ENCODE measurements at places on chromosomes 2 and 18.

DNA sequence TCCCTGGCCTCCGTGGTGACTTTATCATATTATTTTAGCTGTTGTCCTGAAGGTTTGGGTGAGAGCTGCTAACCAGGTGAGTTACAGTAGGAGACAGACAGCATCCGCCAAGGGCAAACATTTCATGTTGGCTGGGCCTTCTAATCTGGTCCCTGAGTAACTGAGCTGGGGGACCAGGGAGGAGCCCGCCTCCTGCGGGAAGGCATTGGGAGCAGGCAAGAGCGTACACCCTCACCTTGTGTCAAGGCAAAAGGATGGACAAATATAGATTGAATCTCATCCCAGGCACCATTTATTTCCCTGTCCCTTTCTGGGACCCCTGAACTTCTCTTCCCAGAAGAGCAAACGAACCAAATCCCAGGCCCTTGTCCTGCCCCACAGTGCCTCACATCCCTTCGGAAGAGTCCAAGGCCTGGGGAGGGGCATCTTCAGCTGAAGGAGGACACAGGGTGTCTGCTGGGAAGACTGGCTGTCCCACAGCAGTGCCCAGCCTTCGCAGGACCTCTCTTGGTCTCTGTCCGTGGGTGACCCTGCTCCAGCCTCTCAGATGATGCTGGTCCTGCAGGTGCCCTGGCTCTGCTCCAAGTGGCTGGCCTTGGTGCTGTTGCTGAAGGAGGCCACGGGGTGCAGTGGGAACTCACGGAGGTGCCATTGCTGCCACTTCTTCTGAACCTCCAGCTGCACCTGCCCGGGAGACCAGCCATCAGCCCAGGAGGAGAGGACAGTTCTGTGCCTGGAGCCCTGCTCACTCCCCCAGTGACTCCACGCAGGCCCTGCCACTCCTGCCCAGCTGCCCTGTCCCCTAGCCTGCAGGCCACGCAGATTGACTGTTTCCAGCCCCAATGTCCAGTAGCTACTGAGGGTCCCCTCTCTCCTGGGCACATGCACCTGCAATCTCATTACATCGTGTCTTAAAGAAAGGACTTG, 8.2 kb downstream of the TMEM37 start:
- no peak for ATAC-seq

DNA sequence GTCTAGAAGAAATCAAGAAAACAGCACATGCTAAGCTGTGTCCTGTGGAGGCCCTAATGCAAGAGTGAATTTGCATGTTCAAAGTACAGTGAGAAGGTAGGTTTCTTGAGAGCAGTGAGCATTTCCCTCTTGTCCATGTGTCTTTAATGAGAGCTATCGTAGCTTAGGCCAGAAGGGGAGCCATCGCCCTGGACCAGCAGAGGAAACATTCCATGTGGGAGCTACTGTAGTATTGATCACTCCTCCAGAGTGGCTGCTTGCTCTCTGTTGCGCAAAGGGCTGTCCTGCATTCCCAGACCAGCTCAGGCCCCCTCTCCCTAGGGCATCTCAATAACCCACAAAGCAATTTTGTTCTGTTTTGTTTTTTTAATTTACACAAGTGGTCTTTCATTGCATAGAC, 950.1 kb downstream of the CNTNAP5 start:
- no peak for ATAC-seq

DNA sequence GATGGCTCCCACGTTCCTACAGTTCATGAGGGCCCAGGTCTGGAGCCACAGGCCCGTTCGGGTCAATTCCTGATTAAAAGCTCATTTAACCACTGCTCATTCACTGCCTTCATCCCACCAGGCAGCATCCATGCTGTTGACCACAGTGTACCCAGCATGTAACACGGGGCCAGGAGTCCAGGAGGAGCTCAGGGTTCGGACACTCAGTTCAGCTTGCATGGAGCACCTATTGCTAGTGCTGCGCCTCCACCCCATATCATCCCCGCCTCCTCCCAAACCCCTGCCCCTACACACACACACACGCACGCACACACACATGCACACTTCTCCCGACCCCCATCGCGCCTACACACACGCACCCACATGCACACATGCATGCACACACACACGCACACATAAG, 72.9 kb upstream of the SNTG2 start:
- no peak for ATAC-seq

GRCh38 chr2:135775420-135775819, 33.8 kb downstream of the UBXN4 start:
- no peak for ATAC-seq

DNA sequence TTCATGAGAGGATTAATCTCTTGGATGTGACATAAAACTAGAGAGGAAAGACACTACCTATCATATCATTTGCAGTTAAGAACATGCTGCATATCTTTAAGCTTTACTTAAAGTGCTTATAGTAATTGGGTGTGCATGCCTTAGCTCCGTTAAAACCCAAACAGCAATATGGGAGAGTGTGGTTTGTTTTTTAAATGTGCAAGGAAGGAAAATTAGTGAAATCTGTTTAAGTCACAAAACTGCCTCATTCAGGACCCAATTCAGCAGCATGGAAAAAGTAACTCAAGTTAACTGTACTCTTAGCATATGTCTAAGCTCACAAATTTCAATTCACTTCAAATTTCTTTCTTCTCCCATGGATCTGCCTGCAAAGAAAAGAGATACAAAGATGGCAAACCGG, 182.2 kb downstream of the ARHGAP15 start:
- no peak for ATAC-seq

GRCh38 chr2:183267148-183267827, 143.0 kb downstream of the NUP35 start:
- ATAC-seq: no peak

DNA sequence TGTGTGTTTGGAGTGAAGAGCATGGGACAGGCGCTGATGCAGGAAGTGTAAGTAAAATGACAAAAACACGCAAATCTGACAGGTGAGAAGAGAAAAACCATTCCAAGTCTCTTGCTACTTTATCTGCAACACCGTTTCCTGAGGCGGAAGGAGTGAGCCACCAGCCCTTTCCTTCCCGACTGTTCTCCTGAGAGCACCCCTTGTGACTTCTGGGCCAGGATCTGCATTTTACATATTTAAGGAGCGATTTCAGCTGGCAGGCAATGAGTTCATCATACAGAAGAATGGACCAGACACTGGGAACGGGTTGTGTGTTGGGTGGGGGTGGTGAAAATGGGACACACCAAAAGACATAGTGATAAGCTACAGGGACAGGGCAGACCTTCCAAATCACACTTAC, 277.3 kb downstream of the TGIF1 start:
- no peak for ATAC-seq

GRCh38 chr2:5703166-5703565, 11.0 kb downstream of the SOX11 start:
- no peak for ATAC-seq

DNA sequence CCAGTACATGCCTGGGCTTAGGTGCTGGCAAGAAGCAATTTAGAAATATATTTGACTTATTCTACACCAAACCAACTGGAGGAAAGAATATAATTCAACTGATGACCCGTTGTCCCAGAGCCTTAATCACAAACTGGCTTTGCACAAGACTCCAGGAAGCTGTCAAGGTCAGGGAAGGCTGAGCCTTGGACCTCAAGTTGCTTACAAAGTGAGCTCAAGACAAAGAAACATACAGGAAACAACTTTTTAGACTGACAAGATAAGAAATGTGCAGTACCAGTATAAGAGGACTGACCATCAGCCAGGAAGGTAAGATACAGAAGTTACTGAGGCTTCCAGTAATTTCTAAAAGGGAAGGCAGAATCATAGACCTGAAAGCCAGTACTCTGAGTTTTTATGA, 35.0 kb upstream of the GPR55 start:
- no peak for ATAC-seq

GRCh38 chr18:76844742-76845477, 22.6 kb downstream of the ZNF236 start:
- no peak for ATAC-seq

DNA sequence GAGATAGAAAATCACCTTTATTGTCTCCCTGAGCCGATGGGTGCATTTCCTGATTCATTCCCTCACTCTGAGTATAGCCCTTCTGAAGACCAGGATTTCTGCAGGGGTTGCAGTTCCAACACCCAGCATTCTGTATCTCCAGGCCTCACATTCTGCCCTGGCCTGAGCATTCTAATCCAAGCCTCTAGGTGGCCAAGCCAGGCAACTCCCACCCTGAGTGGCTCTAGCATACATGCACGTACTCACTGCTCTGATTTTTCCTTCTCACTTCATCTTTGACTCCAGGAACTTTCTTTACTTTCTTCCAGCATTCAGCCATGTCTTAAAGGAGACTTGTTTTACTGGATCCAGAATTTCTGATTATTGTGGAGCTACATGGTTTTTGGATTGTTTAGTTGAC, 100.7 kb upstream of the STK39 start:
- peak; percentile 80 for ATAC-seq

DNA sequence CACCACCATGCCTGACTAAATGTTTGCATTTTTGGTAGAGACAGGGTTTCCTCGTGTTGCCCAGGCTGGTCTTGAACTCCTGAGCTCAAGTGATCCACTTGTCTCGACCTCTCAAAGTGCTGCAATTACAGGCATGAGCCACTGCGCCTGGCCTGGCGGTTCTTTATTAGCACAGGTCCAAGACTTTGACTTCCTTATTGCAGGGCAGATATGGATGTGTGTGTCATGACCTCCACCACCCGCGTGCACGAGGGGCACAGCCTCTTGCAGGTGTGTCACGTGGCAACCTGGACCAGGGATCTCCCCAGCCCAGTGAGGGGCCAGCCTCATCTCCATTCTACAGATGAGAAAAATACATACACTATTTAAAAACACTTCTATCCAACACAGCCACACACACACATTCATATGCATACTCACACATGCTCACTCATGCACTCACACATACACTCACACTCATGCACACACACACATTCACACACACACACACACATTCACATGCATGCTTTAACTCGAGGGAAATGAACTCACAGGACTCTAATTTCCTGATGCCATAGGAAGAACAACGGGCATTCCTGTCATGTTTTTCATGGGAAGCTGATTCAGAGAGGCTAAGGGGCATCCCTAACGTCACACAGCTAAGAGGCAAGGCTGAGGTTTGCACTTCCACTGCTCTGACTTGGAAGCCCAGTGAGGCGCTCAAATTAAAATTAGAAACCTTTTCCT, 38.8 kb downstream of the RRM2 start:
- no peak for ATAC-seq

GRCh38 chr2:193523662-193524061, 1328.9 kb upstream of the TMEFF2 start:
- ATAC-seq: no peak

- no peak for ATAC-seq
Observed at GRCh38 chr2:71528131-71528591, 74.8 kb downstream of the DYSF start.

DNA sequence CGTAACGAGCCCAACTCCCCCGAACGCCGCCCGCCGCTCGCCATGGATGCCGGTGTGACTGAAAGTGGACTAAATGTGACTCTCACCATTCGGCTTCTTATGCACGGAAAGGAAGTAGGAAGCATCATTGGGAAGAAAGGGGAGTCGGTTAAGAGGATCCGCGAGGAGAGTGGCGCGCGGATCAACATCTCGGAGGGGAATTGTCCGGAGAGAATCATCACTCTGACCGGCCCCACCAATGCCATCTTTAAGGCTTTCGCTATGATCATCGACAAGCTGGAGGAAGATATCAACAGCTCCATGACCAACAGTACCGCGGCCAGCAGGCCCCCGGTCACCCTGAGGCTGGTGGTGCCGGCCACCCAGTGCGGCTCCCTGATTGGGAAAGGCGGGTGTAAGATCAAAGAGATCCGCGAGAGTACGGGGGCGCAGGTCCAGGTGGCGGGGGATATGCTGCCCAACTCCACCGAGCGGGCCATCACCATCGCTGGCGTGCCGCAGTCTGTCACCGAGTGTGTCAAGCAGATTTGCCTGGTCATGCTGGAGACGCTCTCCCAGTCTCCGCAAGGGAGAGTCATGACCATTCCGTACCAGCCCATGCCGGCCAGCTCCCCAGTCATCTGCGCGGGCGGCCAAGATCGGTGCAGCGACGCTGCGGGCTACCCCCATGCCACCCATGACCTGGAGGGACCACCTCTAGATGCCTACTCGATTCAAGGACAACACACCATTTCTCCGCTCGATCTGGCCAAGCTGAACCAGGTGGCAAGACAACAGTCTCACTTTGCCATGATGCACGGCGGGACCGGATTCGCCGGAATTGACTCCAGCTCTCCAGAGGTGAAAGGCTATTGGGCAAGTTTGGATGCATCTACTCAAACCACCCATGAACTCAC, 673 bp downstream of the PCBP1 start:
- peak; percentile 43 for ATAC-seq

- peak; percentile 97 for ATAC-seq
Observed at GRCh38 chr2:74573747-74574562, 19.4 kb downstream of the DOK1 start.

DNA sequence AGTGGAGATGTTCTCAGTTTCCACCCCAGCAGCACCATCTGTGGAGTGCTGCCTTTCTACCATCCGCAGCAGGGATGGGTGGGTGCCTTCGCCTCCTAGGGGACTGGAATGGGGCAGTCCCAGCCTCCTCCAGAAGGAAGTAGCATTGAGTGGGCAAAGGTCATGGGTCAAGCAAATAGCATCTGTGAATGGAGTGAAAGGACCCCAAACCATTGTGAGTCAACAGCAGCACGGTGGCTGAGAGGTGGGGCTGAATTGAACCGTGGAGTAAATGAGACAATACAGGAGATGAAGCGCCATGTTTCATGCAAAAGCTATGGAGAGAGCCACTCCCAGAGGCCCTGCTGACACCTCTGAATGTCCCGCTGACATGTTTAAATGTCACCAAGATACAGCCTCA, 9.7 kb downstream of the GPR55 start:
- ATAC-seq: no peak

- peak; percentile 34 for ATAC-seq
Observed at GRCh38 chr2:128305555-128306080, 13.1 kb downstream of the HS6ST1 start.

GRCh38 chr2:16296331-16297250, 356.2 kb downstream of the MYCN start:
- ATAC-seq: no peak

DNA sequence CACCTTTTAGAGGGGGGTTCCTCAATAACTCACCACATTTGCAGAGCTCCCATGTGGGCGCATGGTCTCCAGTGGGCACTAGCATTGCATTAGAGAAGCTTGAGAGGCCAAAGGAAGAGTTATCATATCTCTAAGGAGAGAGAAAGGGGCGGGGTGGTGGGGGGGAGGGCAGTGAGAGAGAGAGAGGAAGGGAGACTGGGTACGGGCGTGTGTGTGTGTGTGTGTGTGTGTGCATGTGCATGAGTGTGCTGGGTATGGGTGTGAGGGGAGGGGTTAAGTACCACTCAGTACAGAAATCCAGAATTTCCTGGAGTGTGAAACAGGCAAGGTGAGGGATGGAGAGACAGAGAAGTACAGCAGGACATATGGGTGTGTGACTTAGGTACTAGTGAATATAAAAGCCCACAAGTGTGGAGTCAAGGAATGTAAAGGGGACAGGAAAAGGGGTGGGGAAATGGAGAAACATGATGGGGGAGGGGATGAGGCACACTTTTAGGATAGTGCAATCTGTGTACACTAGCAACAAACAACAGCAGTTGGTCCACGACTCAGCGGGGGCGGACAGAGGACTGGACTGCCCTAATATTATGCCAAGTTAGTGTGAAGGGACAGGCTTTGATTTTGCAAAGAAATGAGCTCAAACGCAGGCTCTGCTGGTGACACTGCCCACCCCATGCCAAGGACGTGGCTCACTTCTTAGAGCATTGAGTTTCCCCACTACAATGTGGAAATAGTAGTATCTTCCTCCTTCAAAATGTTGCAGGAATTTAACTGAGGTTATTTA, 91.3 kb downstream of the SPRED2 start:
- no peak for ATAC-seq

Measured in SK-N-SH treated with all-trans-retinoic acid at 6 μM for 48 hours (cell line).